Stimulated activated CD4-positive, alpha-beta T cell treated with anti-CD3 and anti-CD28 coated beads, Interleukin-4, amount 100 ng/mL, for 4 hours (primary cell): ENCODE measurements at places on chromosomes 1 and 21.

DNA sequence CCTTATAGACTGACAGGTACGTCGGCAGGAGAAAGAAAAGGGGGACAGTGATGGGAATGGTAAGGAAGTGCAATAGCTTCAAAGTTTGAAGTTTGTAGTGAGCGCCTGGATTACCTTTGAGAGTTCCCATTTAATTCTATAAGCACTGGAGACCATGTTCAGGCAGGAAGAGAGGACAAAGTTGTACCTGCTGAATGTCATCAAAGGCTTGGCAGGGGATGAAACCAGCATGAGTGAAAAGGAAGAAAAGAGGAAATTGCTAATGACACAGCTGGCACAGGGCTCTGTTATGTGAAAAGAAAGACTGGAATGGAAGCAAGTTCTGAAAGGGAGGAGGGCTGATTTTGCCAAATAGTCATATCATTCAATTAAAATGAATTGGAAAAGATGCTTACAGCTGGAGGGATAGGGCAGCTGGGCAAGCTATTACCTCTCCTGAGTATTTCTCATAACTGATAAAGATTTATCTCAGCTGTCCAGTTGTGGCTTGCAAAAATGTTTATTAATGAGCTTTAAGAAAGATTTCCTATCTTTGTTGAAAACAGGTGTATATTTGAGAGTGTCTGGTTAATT is 109.2 kb downstream of the HMCN1 start:
- DNase-seq = no peak

DNA sequence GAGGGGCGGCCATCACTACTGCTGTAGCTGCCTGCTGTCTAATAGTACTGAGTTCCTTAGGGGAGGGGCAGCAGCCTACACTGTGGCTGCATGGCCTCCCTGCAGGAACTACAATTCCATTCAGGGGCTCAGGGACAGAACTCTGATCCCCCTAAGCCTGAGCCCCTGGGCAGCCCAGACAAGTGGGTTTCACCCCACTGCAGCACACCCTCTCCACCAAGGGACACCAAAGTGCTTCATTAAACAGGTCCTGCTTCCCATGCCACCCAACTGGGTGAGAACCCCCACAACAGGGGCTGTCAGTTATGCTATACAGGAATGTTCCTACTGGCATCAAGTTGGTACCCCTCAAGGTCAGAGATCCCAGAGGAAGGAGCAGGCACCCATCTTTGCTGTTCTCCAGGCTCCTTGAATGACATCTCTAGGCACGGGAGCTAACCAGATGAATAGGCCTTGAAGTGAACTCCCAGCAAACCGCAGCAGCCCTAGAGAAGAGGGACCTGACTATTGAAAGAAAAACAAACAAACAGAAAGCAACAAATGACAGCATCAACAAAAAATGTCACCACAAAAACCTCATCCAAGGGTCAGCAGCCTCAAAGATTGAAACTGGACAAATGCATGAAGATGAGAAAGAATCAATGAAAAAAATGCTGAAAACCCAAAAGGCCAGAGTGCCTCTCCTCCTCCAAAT is 437.4 kb downstream of the NUF2 start:
- no peak for DNase-seq

- DNase-seq = no peak
Observed at GRCh38 chr1:189141056-189141455, 1336.6 kb downstream of the BRINP3 start.

- no peak for DNase-seq
Observed at GRCh38 chr1:224541072-224541790, 74.9 kb upstream of the CNIH3 start.

DNA sequence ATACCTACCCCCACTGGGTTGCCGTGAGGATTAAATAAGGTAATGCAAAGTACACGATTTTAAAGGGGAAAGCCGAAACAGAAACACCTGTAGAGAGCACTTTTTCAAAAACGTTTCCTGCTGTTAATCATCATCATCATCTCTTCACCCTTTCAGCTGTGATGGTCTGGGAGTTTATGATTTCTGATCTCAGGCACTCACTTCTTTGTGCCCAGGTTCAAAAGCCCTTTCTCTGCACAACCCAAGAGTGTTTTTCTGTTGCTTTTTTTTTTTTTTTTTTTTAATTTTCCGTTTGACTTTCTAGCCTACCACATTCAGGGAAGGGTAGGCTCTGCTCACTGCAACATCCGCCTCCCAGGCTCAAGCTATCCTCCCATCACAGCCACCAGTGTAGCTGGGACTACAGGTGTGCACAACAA is 936 bp upstream of the UBXN11 start:
- DNase-seq = no peak

GRCh38 chr21:28936721-28937120 is 56.0 kb downstream of the LTN1 start:
- DNase-seq = no peak

GRCh38 chr1:111006556-111006955 is 42.8 kb upstream of the LRIF1 start:
- no peak for DNase-seq

DNA sequence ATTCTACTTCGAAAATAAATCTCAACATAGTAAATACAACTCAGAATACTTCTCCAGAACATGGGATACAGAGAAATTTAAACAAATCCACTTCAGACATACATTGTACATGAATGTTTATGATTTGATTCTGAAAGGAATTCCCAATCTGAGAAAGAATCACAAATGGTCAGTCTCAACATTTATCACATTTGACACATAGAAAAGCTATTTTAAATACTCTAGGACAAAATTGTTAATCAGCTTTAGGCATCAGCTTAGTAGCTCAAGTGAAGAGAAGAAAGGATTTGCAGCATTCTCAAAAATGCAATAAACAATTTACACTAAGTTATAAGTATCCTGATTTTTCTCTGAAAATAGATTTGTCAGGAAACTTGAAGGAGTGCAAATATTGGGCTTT is 184.8 kb downstream of the PTPRC start:
- no peak for DNase-seq

- no peak for DNase-seq
Observed at GRCh38 chr1:196723325-196724185, 51.1 kb upstream of the CFHR3 start.

GRCh38 chr21:21101911-21102310 is 103.7 kb downstream of the NCAM2 start:
- DNase-seq = no peak

DNA sequence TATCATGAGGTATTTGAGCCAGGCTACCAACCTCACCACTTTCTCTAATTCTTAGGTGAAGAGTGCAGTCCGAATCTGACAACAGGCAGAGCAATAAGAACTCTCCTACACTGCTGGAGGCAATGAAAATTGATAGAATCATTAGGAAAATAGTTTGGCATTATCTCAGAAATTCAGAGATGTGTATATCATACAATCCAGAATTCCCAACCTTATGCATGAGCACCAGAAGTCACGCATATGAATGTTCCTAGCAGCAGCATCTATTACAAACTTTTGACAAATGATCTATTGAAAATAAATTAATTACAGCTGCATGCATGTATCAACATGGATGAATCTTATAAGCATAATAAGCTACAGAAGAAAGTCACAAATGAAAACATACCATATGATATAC is 176.9 kb upstream of the CAMK1G start:
- no peak for DNase-seq

GRCh38 chr1:222654849-222655248 is 37.0 kb downstream of the MIA3 start:
- DNase-seq = peak; percentile 82

- no peak for DNase-seq
Observed at GRCh38 chr1:150545486-150546032, 3.6 kb upstream of the ADAMTSL4 start.

DNA sequence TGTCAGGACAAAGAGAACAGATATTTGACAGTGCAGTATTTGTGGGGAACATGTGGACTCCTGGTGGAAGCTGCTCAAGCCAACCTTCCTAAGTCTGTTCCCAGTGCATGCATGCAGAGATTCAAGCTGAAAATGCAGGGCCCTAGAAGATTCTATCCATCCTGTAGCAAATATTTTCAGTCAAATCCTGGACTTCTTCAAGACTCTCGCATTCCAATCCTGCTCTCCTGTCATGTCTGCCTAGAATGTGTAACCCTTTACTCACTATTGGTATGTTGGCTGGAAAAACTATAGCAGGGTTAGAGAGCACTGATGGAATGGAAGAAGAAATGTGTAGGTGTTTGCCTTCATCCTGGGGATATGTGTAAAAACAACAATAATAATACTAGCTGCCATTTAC is 385.6 kb upstream of the PKN2 start:
- no peak for DNase-seq

DNA sequence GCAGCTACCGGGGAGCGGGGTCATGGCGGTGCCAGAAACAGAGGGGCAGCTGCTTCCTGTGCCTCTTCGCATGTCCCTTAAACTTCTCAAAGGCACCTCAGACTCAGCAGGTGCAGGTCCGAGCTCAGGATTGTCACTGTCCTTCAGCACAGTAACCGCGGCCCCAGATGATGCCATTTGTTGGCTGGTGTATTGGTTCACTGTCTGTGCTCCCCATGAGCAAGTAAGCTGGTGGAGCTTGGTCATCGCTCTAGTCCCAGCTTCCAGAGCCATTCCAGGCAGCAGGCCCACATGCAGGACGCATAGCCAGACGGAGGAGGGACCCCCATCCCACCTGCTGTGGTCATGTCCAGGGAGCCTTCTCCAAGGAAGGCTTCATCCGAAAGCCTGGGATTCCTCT is 154.0 kb upstream of the AJAP1 start:
- no peak for DNase-seq

- no peak for DNase-seq
Observed at GRCh38 chr1:161199506-161200139, 769 bp upstream of the ADAMTS4 start.

- no peak for DNase-seq
Observed at GRCh38 chr21:38468989-38469388, 29.3 kb downstream of the ERG start.

- no peak for DNase-seq
Observed at GRCh38 chr21:25759573-25759972, 24.8 kb downstream of the GABPA start.

DNA sequence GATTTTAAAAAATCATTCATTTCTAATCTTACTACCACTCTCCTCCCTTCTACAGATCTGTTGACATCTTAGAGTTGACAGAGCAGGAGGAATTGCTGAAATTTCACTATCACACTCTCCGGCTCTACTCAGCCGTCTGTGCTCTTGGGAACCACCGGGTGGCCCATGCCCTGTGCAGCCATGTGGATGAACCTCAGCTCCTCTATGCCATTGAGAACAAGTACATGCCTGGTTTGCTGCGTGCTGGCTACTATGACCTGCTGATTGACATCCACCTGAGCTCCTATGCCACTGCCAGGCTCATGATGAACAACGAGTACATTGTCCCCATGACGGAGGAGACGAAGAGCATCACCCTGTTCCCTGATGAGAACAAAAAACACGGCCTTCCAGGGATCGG is 276.7 kb downstream of the ZP4 start:
- DNase-seq = no peak

DNA sequence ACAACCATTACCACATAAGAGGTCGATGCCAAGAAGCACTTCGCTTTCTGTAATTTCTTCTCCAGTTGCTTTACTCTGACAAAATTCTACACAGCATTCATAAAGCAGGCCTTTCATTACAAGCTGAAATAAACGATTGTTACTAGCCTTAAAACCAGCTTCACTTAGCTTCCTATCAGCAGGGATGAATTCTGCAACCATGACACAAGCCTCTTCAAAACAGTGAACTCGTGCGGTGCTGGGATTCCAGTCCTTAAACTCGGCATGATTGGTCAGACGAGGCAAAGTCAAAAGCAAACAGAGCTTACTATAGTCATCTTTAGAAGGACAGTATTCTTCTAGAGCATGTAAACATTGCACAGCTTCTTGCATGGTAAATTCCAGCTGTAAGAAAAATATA is 30.6 kb downstream of the WDR47 start:
- DNase-seq = no peak

DNA sequence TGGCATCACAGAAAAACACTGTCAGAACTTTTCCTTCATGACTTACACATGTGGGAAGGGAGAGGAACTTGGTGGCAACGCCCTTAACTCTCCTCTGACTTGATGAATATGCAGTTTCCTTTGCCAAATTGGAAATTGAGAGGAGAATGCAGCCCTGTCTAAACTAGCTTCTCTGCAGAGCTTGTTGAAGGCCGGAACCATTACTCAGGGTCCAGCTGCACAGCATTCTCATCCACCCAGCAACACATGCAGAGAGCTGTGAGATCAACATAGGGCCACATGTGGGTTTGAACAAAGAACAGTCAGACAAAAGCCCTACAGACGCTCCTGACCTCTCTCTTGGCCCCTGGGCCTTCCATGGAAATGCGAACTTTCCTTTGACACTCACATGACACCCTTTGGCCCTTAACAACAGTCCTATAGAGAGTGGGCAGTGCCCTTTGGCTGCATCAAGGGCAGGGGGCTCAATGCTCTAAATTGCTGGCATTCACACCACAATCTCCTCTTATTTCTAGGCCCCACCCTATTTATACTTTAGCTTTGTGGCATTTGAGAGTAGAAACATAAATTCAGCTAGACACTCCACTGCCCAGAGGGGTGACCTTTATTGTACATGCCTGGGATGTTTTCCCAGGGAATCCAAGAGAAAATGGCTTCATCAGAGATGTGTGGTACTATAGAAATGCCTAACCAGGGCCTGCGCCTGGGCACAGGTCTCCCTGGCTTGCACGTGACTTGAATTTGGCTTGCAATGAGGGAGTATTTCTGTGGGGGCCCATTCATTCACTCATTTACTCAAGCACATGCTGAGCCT is 64.4 kb downstream of the CDC7 start:
- no peak for DNase-seq

DNA sequence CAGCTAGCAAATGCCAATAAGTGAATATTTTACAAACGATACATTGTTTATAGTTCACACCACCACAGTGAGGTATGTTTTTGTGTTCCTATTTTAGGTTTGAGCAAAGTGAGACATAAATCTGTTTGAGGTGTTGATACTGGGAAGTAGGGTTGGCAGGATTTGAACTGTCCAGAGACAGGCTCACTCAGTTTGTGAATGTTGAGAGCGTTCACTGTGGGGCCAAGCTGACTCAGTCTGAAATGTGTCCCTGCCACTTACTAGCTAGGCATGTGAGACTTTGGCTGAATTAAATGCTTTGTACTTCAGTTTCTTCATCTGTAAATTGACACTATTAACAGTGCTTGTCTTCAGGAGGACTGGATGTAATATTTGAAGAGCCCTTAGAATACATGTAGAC is 35.1 kb downstream of the DIRAS3 start:
- no peak for DNase-seq

DNA sequence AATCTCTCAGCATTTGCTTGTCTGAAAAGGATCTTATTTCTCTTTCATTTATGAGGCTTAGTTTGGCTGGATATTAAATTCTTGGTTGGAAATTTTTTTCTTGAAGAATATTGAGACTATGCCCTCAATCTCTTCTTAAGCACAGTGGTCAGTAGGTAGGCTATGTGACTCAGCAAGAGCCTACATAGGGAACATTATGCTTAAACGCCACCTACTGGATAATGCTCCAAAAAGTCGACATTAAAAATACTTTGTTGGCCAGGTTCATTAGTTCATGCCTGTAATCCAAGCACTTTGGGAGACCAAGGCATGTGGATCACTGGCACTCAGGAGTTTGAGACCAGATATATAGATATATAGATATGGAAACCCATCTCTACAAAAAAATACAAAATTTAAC is 678.0 kb upstream of the USP24 start:
- no peak for DNase-seq

GRCh38 chr1:203744075-203744972 is 20.7 kb upstream of the LAX1 start:
- no peak for DNase-seq
